ENCODE measurements at places on chromosomes 16 and 17. TPM values are rescaled to one million over a fixed set of nuclear protein-coding genes. Genes with fewer than 3 reads are reported as not detected.

Gene ENDOV
- polyA plus RNA-seq: 41.2 TPM

Gene TBC1D26
- 1.2 TPM for polyA plus RNA-seq

Gene RASD1
- 0.74 TPM for polyA plus RNA-seq

Gene SLC16A13
- 2.5 TPM for polyA plus RNA-seq

DNA sequence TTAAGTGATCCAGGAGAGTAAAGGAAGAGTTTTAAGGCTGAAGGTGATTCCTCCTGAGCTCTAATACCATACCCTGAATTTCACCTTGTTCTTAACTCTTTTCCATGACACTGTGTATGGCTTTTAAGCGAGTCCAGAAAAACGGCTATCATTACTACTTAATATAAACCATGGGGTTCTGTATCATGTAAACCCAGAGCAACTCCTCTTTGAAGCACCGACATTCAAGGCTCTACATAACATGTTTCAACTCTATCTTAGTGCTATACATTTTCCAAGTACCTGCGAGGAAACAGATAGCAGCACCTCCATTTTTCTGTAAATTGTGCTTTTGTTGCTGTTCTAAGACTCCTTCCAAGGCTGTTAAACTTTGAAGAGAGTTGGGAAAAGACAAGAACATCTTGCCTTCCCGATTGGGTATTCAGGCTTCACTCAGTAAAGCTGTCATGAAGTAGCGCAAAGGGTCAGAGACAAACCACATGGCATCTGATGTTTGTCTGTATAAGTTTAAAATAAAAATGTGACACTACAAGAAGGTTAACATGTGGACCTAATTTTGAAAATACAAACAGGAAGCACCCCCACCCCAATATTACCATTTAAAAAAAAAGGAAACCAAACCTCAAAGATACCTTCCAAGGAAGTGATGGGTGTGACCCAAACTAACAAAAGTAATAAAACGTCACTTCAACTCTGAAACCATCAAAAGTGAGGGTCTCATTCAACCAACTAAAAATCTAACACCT, 3.9 kb downstream of the STAT5B start:
- no peak for DNase-seq

DNA sequence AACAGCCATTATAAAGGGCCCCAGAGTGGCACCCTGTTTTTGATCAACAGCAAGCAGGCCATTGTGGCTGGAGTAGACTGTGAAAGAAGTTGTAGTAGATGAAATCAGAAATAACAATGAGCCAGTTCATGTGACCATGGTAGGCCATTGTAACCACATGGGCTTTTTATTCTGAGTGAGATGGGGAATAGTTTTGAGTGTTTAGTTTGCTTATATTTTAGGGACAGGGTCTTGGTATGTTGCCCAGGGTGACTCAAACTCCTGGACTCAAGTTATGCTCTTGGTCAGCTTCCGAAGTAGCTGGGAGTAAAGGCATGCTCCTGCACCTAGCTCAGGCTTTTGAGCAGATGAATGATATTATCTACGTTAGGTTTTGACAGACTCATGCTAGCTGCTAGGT, 12.0 kb downstream of the CBFB start:
- DNase-seq: no peak

- DNase-seq: no peak
Measured at GRCh38 chr17:50153650-50154575, 3.4 kb upstream of the PPP1R9B start.

GRCh38 chr17:11242411-11242810, 1.4 kb downstream of the SHISA6 start:
- DNase-seq: no peak

GRCh38 chr16:16096121-16096857, 127.0 kb downstream of the ABCC6 start:
- DNase-seq: no peak

GRCh38 chr16:64648282-64648681, 473.6 kb downstream of the CDH11 start:
- DNase-seq: no peak

- no peak for DNase-seq
Measured at GRCh38 chr16:64700628-64701027, 421.2 kb downstream of the CDH11 start.

- no peak for DNase-seq
Measured at GRCh38 chr17:9519583-9520272, 55.9 kb downstream of the STX8 start.

DNA sequence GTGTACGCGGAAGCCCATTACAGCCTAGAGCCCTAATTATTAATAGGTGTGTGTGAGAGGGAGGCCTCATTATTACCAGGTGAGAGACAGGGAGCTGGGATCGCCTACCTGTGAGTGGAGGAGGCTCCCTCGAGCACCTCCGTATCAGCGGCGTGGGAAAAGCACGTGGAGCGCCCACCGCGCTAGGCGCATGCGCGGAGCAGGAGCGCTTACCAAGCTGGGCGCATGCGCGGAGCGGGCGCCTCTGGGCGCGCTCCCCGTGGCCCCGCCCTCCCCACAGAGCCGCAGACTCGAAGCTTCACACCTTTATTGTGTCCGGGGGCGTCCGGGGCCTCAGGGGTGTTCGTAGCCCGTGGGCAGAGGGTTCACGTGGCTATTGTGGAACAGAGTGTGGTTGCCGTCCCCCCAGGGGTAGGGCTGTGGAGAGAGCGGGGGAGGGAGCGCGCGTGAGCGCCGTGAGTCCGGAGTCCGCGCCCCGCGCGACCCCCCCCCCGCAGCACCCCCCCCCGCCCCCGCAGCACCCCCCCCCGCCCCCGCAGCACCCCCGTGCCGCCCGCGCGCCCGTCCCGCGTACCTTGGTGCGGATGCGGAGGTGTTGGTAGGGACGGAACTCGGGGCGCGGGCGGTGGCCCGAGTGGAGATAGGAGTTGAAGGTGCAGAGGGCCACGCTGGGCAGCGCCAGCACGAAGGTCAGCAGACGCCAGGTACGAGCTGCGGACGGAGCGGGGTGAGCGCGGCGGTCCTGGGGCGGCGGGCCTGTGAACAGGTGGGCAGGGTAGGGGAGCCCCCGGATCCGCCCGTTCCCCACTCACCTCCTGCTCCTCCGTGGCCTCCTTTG, 500 bp downstream of the COX6A2 start:
- DNase-seq: no peak

DNA sequence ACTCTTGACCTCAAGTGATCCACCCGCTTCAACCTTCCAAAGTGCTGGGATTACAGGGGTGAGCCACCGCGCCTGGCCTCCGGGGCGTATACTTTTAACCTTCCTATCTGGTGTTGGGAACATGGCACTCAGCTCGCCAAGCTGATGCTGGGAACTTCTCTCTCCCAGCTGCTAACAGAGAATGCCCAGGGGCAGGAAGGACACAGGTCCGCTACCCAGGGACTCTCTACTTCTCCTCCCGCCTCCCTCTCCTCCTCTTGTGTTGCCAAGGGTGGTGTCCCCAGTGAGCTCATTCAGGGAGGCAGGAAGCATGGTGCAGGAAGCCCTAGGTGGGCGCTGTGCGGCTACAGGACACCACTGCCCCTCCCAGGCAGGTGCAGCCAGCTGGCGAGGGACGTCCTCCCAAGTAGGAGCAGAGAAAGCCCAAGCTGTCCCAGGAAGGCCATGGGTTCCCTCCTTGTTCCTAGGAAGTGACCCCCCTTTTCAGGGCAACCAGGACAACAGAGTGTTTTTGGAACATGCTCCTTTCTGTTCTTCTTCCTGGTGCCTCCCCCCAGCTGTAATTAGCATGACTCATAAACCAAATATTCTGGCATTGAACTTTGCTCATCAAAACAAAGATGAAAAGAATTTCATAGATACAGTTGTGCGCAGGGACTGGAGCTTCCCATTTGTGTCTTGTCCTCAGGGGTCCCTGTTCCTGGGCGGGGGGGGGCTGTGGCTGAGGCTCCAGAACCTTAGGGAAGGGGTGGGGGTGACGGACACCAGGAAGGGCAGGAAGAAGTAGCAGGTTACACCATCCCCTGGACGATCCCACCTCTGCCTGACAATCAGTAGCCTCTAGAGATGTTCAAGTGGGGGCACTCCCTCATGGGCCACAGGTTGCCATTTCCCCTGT, 2.7 kb downstream of the C1QTNF1 start:
- DNase-seq: no peak

DNA sequence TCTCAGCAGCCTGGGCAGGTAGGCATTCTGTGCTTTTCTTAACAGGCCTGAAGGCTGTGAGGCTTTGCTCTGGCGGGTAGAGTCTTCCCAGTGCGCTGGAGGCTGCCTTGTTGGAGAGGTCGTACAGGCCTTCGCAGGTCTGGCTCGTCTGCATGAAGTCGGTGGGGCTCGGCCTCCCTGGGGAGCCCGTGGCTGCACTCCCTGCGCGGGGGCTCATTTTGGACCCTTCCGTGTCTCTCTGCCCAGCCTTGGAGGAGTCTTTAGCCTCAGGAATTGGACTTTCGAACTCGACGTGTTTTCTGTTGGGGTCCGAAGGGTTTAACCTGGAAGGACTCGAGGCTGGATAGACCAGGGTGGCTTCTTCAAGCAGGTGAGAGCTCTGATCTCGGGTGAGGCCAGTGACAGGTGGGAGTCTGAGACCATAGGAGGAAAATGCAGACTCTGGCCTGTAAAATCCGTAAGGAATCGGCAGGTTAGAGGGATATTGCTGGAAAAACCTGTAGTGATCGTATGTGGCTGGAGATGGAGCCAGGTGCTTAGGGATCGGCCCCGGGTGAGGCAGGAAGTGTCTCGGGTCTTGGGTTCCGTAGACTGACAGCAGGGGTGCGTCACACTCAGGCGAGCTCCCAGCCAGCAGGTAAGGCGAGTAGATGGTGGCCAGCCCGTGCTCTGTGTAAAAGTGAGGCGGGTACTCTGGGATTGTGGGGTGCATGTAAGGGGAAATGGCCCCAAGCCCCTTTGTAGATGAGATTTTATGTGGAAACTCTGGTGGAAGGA, 8.6 kb downstream of the ZNF750 start:
- no peak for DNase-seq

DNA sequence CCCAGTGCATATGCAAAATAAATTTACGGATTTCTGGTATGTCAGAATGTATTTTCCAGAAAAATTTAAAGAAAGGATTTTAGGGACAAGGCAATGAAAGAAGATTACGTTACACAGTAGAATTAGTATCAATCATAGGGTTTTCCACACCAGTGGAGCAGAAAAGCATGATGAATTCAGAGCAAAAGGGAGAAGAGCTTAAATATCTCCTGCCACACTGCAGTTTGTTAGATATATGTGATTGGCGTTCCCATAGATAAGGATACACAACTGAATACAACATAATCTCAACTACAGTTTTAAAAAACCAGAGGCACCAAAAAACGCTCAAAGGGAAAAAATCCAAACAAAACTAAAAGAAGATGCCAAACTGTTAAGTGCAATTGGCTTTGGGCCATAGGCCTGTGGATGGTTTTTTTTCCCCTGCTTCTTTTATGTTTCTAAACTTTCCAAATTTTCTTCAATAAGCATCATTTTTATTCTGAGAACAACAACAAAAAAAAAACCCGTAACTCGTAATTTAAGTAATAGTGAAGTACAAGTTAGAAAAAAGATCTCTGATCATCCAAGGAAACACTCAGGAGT, 22.3 kb downstream of the MARF1 start:
- no peak for DNase-seq

GRCh38 chr16:46577988-46578579, 43.1 kb downstream of the SHCBP1 start:
- no peak for DNase-seq

- no peak for DNase-seq
Measured at GRCh38 chr17:77210946-77211541, 70.3 kb downstream of the SEC14L1 start.

GRCh38 chr16:57899771-57900661, 70.9 kb downstream of the CNGB1 start:
- DNase-seq: peak; percentile 36

DNA sequence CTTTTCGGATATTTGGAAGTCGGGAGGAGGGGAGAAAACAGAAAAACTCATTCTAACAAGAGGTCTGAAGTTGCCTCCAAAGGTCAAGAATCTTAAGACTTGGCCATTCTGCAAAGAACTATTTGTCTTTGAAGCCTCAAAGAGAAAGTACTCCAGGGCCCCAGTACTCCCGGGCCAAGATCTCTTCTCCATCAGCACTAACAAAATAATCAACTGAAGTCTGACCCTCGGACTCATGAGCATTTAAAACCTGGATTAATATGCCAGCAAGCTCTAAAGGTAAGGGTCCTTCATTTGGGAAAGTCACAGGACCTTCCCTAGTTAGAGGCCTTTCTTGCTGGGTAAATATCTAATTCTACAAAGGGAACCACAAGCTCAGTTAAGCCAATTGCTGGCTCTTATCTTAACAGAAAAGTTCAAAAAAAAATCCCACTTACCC, 4.5 kb downstream of the AXIN2 start:
- no peak for DNase-seq

DNA sequence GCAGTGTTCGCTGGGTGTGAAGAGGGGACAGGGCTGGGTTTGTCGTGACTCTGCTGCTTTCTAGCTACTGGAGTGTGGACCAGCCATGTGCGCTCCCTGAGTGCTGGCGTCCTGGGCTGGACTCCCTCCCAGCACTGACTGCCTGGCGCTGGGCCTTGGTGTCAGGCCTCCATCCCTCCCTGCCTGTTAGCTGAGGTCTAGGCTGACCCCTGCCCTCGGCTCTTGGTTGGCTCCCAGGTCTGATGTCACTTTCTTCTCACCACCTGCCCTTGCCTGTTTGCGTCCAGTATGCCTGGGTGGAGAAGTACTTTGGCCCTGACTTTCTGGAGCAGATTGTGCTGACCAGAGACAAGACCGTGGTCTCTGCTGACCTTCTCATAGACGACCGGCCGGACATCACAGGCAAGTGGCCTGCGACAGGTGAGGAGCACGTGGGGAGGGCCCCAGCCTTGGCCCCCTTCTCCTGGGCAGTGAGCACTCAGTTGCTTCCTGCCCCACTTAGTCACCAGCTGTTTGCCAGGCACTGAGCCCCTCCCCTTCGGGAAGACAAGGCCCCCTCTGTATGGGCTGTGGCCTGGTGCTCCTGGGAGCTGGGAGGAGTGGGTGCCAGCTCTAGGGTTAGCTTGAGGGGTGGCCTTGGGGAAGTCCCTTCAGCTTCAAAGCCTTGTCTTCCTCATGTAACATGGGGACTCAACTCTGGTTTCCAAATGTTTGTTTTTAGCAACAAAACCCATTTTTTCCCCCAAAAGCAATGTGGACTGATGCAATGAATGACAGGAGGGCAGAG, 41.5 kb downstream of the NT5M start:
- DNase-seq: no peak

- no peak for DNase-seq
Measured at GRCh38 chr17:6041246-6041645, 28.9 kb upstream of the WSCD1 start.

DNA sequence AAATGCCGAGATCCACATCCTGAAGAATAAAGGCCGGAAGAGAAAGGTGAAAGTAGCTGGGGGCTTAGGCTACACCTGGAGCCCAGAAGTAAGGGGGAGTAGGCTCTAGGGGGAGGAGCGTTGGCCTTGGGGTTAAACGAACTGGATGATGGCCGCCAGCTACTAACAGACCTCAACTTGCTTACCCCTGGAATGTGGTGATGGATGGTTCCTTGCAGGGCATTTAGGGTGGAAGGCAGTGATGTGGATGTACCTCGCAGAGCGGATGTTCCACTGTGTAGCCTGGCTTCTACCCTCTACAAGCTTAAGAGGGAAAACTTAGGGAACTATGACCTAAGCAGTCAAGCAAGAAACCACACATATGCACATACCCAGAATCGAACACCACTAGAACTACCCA, 2.3 kb upstream of the MAZ start:
- DNase-seq: no peak

Data from left renal pelvis (tissue), 4 donors.